ENCODE measurements at places on chromosomes 4 and X. TPM values are rescaled to one million over a fixed set of nuclear protein-coding genes. Genes with fewer than 3 reads are reported as not detected.

The AMTN gene
- not detected for total RNA-seq

The ASB12 gene
- total RNA-seq, result not detected

The EVC2 gene
- 15.4 TPM for total RNA-seq

The KCNE5 gene
- not detected for total RNA-seq

The DOK7 gene
- 0.85 TPM for total RNA-seq

The HPGD gene
- total RNA-seq, result 190 TPM

The N4BP2 gene
- 19.9 TPM for total RNA-seq

The CASP3 gene
- total RNA-seq, result 47.0 TPM

The SLIT2 gene
- 22.9 TPM for total RNA-seq

GRCh38 chr4:7238300-7238960, 46.1 kb downstream of the SORCS2 start:
- no peaks in the 10 kb centered on the region for H3K36me3 ChIP-seq
- H3K4me1 ChIP-seq, result no peaks in the 10 kb centered on the region
- no peaks in the 10 kb centered on the region for H3K27me3 ChIP-seq
- no peak for DNase-seq

- no peak overlapping the region for H3K27ac ChIP-seq
- no peaks in the 10 kb centered on the region for H3K4me1 ChIP-seq
Measured at GRCh38 chr4:97900229-97900628, 243.0 kb downstream of the STPG2 start.

GRCh38 chr4:154807042-154807630, 26.1 kb downstream of the RBM46 start:
- H3K36me3 ChIP-seq, result no peaks in the 10 kb centered on the region
- H3K27ac ChIP-seq, result no peak overlapping the region
- no peaks in the 10 kb centered on the region for H3K4me1 ChIP-seq
- H3K27me3 ChIP-seq, result no peaks in the 10 kb centered on the region

DNA sequence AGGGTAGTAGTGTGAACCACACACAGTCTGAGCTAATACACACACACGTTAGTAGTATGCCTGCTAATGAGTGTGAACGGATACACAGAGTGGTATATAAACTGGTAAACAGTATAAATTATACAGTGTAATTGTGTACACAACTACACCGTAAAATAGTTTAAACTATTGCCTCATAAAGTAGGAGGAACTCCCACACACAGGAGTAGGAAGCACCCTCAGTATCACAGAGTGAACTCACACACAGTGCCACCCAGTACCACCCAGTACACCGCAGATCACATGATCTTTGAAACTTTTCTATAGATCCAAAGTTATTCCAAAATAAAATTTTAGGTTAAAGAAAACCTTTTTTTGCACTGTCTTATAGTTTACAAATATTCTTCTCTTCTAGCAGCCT, 275.1 kb downstream of the ADGRA3 start:
- H3K27ac ChIP-seq, result no peak overlapping the region
- no peak overlapping the region for H3K4me3 ChIP-seq
- H3K4me1 ChIP-seq, result no peaks in the 10 kb centered on the region
- H3K27me3 ChIP-seq, result no peaks in the 10 kb centered on the region
- no peaks in the 10 kb centered on the region for H3K36me3 ChIP-seq

- H3K4me3 ChIP-seq, result no peak overlapping the region
- H3K27me3 ChIP-seq, result no peaks in the 10 kb centered on the region
- no peaks in the 10 kb centered on the region for H3K4me1 ChIP-seq
- no peaks in the 10 kb centered on the region for H3K36me3 ChIP-seq
- DNase-seq, result no peak
Measured at GRCh38 chr4:306551-306961, 1.3 kb upstream of the ZNF732 start.

GRCh38 chrX:79368441-79368840, 1.3 kb upstream of the ITM2A start:
- no peaks in the 10 kb centered on the region for H3K4me1 ChIP-seq
- H3K36me3 ChIP-seq, result no peaks in the 10 kb centered on the region
- DNase-seq, result no peak

DNA sequence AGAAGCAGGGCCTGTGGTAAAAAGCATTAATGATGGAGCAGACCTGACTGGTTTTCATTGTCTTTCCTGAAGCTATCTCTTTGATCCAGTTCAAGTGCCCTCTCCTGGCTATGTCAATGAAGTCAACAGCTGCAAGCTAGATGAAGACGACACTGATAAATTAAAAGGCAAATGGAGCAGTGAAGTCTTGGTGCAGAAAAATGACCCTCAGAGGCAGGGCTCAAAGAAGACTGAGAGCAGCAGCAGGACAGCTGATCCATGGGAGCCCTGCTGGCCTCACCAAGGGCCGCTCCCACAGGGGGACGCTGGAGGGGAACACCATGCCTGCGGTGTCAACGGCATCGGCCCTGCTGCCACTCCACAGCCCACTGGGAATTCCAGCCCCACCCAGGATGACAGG, 96.2 kb downstream of the RELL1 start:
- DNase-seq, result no peak
- no peak overlapping the region for H3K4me3 ChIP-seq
- no peak overlapping the region for H3K27ac ChIP-seq
- no peaks in the 10 kb centered on the region for H3K27me3 ChIP-seq
- no peaks in the 10 kb centered on the region for H3K36me3 ChIP-seq

- no peak overlapping the region for H3K4me3 ChIP-seq
- H3K27me3 ChIP-seq, result no peaks in the 10 kb centered on the region
- H3K36me3 ChIP-seq, result no peaks in the 10 kb centered on the region
- DNase-seq, result no peak
Measured at GRCh38 chr4:167035390-167035789, 198.9 kb downstream of the SPOCK3 start.

DNA sequence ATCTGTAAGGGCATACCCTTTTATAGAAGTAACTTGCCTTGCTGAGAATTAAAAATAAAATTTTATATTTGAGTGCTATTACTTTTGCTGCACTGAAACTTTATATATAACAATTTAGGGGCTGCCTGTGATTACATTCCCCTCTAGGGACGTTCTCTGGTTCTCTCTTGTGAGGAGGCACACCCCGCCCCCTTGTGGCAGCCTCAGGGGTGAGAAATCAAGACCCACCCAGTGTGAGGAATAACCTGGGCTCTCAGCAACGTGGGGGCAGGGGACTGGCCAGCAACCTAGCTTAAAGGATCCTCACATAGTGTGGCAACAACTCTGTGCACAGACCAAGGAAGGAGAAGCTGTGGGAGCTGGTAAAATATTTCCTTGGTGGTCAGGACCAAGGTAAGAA, 43.7 kb downstream of the MAGEA9 start:
- no peaks in the 10 kb centered on the region for H3K27me3 ChIP-seq
- DNase-seq, result no peak
- no peaks in the 10 kb centered on the region for H3K4me1 ChIP-seq
- H3K36me3 ChIP-seq, result no peaks in the 10 kb centered on the region

DNA sequence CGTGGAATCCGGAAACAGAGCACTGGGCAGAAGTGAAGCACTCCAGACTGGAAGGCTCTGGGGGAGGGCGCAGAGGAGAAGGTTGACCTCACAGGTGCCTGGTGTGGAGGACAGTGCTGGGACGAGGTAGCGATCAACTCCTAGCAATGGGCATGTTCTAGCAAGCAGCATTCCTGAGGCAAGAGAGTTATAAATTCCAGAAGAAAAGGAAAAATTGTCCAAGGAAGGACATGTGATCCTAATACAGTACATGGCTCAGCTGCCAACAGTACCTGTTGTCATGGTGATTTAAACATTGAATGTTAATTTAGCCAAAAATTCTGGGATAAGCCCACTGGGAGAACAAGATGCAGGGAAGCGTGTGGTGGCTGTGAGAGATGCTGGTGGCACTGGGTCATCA, 8.2 kb downstream of the ARHGAP4 start:
- DNase-seq, result no peak
- no peaks in the 10 kb centered on the region for H3K36me3 ChIP-seq
- H3K27me3 ChIP-seq, result no peaks in the 10 kb centered on the region
- no peak overlapping the region for H3K4me3 ChIP-seq

DNA sequence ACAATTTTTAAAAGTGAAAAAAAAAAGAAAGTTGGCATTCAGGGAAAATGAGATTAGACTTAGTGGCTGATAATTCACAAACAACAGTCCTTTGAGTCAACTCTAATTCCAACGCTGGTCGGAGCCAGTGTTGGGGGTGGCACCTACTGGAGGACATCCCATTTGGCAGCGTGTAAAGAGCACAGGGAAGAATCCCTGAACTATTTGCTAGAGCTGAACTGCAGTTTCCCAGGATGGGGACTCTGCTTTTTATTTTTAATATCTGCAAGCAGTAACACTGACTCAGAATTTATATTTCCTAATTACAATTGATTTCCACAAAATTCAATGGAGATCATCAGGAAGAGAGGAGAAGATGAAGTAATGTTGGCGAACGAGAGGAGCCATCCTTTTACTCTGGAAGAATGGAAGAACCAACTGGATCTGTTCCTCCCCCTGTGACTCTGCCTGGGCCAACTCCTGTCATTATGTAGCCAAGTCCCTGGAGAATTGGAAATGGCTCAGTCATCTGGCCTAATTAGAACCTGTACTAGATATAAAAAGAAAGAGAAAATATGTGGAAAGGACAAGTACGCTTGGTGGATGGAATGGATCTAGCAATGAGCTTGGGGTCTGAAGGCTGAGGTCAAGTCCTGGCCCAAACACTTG, 76.7 kb downstream of the IRF2 start:
- no peaks in the 10 kb centered on the region for H3K36me3 ChIP-seq
- DNase-seq, result no peak
- H3K27me3 ChIP-seq, result no peaks in the 10 kb centered on the region
- H3K27ac ChIP-seq, result no peak overlapping the region
- H3K4me3 ChIP-seq, result no peak overlapping the region

DNA sequence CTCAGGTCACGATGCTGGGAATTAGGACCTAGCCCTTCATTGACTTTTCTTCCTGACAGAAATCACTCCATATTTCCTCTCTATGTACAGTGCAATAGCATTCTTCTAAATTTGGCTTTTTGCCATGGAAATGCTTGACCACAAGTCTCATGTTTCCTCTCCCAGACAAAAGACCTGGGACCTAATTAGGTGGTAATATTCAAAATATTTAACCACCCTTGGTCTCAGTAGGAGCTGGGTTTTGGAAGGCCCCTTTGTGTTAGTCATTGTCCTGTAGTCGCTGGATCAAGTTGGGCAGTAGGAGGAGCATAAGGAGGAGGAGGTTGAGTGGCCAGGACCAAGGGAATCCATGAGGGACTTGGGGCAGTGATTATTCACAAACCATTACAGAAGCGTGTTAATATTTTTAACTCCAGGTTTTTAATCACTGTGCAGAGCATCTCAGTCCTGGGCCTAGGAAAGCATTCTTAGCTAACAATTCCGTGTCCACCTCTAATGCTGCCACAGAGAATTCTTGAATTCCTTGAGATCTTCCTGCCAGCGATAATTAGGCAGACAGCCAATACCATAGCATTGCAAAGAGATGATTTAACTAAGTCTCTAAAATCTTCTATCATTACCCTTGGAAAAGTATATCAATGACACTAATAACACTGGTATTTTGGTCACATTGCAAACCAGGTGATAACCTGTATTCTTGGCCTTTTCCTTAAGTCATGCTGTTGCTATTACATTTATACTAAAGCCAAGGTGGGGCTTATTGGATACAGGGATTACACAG, 25.0 kb upstream of the SHROOM4 start:
- H3K4me3 ChIP-seq, result no peak overlapping the region
- no peaks in the 10 kb centered on the region for H3K36me3 ChIP-seq
- no peak for DNase-seq
- H3K27ac ChIP-seq, result no peak overlapping the region
- H3K4me1 ChIP-seq, result no peaks in the 10 kb centered on the region

GRCh38 chr4:38309471-38309870, 349.3 kb downstream of the PTTG2 start:
- H3K27me3 ChIP-seq, result no peaks in the 10 kb centered on the region
- no peak overlapping the region for H3K27ac ChIP-seq
- no peak overlapping the region for H3K4me3 ChIP-seq
- H3K4me1 ChIP-seq, result no peaks in the 10 kb centered on the region
- no peak for DNase-seq

DNA sequence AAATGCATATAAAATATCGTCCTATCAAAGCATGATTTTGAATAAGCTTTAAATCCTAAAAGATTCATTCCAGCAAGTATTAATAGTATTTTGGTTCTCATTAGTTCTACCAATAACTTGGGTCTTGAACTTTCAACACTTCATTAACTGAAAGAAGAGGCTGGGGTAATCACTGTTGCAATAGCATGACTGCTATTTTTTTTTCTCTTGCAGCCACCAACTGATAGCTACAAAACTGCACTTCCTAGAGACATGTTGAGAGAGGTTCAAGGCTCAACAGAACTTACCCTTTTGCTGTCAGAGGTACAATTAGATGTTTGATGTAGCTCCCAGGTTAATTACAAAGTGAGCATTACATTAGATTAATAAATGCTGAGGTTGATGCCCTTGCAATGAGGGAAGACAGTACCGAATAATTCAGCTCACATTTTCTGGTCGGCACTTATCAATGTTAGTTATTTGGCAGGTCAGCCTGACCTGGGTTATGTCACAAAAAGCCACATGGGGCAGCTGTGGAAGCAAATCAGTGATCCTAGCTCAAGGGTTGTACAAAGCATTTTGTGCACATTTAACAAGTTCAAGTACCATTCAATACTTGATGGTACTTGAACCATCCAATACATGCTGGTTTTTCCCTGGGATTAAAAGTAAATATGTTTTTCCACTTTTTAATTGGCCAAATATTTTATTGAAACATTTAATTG, 29.9 kb upstream of the TET2 start:
- H3K27me3 ChIP-seq, result no peaks in the 10 kb centered on the region
- no peaks in the 10 kb centered on the region for H3K4me1 ChIP-seq
- DNase-seq, result no peak
- H3K36me3 ChIP-seq, result no peaks in the 10 kb centered on the region

GRCh38 chrX:142095651-142096245, 109.3 kb downstream of the MAGEC2 start:
- H3K27me3 ChIP-seq, result no peaks in the 10 kb centered on the region
- H3K4me1 ChIP-seq, result no peaks in the 10 kb centered on the region
- DNase-seq, result no peak
- H3K4me3 ChIP-seq, result no peak overlapping the region
- H3K27ac ChIP-seq, result no peak overlapping the region

- H3K27ac ChIP-seq, result peak overlapping the region; percentile 87
- no peak overlapping the region for H3K4me3 ChIP-seq
- H3K4me1 ChIP-seq, result no peaks in the 10 kb centered on the region
- H3K27me3 ChIP-seq, result no peaks in the 10 kb centered on the region
- peak; percentile 44 for DNase-seq
Measured at GRCh38 chr4:147479786-147480185, 1.1 kb upstream of the EDNRA start.
